ENCODE measurements at places on chromosomes 4 and X. TPM values are rescaled to one million over a fixed set of nuclear protein-coding genes. Genes with fewer than 3 reads are reported as not detected.
A peak's percentile ranks its signal among the peaks of the same experiment; 100 is the strongest.

DNA sequence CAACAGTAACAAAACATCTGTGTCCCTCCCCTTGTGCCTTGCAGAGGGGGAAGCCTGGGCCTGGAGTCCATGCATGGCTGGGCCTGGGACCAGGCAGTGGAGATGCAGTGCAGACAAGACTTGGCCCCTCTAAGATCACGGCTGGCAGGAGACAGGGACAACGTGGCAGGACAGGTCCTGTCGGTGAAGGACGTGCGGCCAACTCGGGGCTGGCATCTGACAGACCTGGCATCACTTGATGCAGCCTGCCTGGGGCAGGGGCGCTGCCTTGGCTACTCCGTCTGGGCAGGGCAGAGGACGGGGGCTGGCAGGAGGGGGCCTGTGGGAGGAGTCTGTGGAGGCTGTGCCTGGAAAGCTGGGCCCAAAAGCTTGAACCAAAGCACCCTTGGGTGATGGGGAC is 112.1 kb downstream of the CPZ start:
- peak; percentile 63 for DNase-seq
- H3K27ac ChIP-seq, result no peak overlapping the region
- no peaks in the 10 kb centered on the region for H3K36me3 ChIP-seq
- H3K4me1 ChIP-seq, result no peaks in the 10 kb centered on the region

DNA sequence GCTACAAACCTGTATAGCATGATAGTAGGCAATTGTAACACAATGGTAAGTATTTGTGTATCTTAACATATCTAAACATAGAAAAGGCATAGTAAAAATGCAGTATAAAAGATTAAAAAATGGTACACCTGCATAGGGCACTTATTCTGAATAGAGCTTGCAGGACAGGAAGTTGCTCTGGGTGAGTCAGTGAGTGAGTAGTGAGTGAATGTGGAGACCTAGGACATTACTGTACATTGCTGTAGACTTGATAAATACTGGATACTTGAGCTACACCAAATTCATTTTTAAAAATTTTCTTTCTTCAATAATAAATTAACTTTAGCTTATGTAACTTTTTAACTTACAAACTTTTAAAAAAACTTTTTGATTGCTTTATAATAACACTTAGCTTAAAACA is 68.2 kb upstream of the MAML3 start:
- no peaks in the 10 kb centered on the region for H3K36me3 ChIP-seq
- no peak overlapping the region for H3K4me3 ChIP-seq
- H3K4me1 ChIP-seq, result no peaks in the 10 kb centered on the region
- no peak for DNase-seq
- no peak overlapping the region for H3K27ac ChIP-seq

DNA sequence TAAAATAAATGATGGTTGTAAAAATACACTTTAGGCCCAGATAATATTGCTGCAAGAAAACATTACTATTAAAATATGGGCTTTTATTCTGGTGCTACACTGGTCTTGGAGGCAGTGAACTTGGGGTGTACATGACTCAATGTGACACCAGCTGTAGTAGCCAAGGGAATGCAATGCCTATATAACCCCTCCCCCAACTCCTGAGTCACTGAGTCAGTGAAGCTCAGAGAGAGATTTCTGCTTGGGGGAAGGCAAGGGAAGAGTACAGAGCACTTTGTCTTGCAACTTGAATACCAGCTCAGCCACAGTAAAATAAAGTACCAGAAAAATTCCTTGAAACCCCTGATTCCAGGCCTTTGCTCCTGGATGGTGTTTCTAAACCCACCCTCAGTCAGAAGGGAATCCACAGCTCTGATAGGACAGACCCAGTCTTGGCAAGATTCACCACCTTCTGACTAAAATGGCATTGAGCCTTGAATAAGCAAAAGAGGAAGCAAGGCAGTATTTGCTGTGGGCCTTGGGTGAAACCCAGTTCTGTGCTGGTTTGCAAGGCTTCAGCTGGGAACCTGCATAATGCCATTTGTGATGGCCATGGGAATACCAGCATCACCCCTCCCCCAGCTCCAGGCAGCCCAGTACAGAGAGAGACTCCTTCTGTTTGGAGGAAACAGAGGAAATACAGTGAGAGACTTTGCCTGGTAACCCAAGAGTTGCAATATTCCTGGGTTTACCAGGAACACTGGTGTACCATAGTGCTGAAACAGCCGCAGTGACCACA is 209.9 kb downstream of the IQCM start:
- no peak overlapping the region for H3K4me3 ChIP-seq
- no peak overlapping the region for H3K27ac ChIP-seq
- DNase-seq, result no peak

- no peaks in the 10 kb centered on the region for H3K4me1 ChIP-seq
- H3K4me3 ChIP-seq, result no peak overlapping the region
- no peaks in the 10 kb centered on the region for H3K27me3 ChIP-seq
- no peak for DNase-seq
- H3K36me3 ChIP-seq, result no peaks in the 10 kb centered on the region
Measured at GRCh38 chrX:23884427-23885024, 23.2 kb downstream of the APOO start.

DNA sequence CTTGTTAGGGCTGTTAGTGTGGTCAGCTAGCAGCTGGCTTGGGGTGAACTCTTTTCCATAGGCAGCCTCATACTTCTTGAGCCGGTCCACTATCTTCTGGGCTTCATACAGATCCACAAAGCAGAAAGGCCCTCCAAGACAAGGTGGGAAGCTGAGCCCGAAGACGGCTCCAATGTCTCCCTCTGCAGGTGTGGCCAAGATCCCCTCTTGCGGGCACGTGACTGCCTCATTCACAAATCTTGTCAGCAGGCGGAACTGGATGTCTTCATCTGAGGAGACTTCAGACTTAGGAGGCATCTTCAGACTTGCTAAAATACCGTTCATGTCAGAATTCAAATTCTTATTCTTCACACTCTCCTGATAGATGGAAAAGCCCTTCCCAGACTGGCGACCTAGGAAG is 25.3 kb downstream of the CPE start:
- no peak for DNase-seq
- H3K27me3 ChIP-seq, result no peaks in the 10 kb centered on the region
- no peaks in the 10 kb centered on the region for H3K4me1 ChIP-seq
- H3K4me3 ChIP-seq, result no peak overlapping the region

DNA sequence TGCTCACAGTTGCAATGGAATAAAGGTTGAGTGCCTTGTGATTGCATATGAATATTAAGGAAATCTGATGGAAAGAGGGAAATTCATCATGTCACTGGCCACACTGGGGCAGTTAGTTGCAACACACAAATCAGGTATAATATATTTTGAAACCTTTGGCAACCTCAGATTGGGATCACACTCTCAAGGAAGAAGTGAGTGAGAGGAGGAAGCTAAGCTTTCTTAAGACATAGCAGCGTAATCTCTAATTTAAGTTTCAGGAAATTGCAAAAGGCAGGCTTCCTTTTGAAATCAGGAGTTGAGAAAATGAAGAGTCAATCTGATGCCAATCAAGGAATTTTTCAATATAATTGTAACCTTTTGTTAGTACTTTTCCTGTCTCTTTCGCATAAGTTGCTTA is 12.3 kb upstream of the CLTRN start:
- no peak overlapping the region for H3K27ac ChIP-seq
- H3K4me1 ChIP-seq, result peaks cover 3% of the 10 kb centered on the region
- H3K4me3 ChIP-seq, result peak overlapping the region; percentile 74
- H3K36me3 ChIP-seq, result no peaks in the 10 kb centered on the region

DNA sequence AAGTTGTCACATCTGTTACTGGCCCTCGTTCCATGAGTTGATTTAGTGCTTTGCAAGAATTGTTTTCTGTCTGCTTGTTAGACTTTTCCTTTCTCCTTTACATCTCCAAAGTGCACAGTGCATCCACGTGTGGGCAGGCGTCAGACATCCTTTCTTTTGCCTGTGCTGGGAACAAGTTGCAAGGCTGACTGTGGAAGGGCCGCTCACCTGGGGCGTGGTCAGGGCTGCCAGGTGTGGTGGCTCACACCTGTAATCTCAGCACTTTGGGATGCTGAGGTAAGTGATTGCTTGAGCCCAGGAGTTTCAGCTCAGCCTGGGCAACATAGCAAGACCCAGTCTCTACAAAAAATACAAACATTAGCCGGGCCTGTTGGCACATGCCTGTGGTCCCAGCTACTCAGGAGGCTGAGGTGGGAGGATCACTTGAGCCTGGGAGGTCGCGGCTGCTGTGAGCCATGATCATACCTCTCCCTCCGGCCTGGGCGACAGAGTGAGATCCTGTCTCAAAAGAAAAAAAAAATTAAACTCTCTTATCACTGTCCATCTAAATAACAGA is 46.2 kb downstream of the RGS12 start:
- H3K4me3 ChIP-seq, result no peak overlapping the region
- no peaks in the 10 kb centered on the region for H3K4me1 ChIP-seq
- H3K36me3 ChIP-seq, result no peaks in the 10 kb centered on the region
- no peak for DNase-seq
- no peaks in the 10 kb centered on the region for H3K27me3 ChIP-seq

DNA sequence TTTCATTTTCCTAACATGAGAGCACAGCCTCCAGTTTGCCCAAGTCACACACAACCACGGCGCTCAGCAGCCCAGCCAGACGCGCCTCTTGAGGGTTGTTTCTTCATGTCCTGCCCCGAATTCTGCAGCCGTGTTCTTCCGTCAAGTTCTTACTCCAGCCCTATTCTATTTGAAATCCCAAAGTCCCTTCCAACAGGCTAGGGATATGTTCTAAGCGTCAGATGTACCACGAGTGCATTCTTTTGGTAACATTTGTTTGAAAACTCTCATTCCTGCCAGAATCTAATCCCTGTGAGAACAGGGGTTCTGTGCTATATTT is 23.1 kb downstream of the ACSL1 start:
- no peaks in the 10 kb centered on the region for H3K27me3 ChIP-seq
- H3K4me3 ChIP-seq, result no peak overlapping the region
- no peak for DNase-seq

- H3K27me3 ChIP-seq, result no peaks in the 10 kb centered on the region
- H3K4me3 ChIP-seq, result no peak overlapping the region
- no peaks in the 10 kb centered on the region for H3K36me3 ChIP-seq
- no peak overlapping the region for H3K27ac ChIP-seq
Measured at GRCh38 chrX:75609406-75609805, 86.6 kb upstream of the ZDHHC15 start.

DNA sequence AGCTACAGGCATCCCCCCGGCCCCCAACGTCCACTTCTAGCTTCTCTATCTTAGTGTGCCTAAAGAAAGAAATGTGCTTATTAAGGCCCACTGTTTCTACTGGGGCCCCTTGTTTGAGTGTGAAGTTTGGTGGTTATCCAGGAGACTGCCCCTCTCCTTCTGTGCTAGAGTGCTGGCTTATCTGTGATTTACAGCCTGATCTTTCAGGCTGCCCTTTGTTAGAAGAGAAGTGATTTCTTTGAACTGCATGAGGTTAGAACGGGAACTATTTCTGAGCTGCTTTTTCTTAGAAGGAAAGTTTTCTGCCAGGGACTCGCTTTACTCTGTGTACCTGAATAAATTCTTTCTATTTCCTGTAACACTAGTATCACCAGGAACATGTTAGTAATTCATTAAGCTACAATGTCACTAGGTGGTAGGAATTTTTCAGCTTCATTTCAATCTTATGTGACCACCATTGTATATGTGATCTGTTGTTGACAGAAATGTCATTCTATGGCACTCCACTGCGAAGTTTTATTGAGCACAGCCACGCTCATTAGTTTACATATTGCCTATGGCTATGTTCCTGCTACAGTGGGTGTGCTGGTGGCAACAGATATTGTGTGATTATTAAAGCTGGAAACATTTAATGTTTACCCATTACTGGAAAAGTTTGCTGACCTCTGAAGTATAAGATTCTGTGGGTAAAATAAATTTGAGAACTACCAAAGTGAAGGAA is 193.8 kb upstream of the CXorf51B start:
- no peaks in the 10 kb centered on the region for H3K27me3 ChIP-seq
- no peaks in the 10 kb centered on the region for H3K36me3 ChIP-seq
- H3K4me3 ChIP-seq, result no peak overlapping the region
- no peaks in the 10 kb centered on the region for H3K4me1 ChIP-seq
- H3K27ac ChIP-seq, result peak overlapping the region; percentile 23
- no peak for DNase-seq

DNA sequence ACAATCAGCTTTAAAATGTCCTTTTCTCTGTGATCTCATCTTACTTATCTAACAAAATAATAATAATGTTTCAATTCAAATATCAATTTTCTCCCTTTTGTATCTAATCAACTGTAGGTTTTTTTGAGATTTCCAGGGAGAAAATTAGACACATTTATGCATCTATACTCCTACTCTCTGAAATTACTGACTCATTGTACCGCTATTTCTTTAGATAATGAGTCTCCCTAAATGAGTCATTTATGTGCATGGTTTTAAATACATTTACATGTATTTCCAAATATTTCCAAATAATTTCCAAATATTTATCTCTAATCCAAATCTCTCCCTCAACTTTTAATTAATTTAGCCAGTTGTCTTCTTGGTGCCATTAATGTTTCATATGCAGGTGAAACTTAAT is 621.0 kb downstream of the TECRL start:
- no peaks in the 10 kb centered on the region for H3K4me1 ChIP-seq
- DNase-seq, result no peak
- H3K27ac ChIP-seq, result no peak overlapping the region
- H3K4me3 ChIP-seq, result no peak overlapping the region
- no peaks in the 10 kb centered on the region for H3K27me3 ChIP-seq

DNA sequence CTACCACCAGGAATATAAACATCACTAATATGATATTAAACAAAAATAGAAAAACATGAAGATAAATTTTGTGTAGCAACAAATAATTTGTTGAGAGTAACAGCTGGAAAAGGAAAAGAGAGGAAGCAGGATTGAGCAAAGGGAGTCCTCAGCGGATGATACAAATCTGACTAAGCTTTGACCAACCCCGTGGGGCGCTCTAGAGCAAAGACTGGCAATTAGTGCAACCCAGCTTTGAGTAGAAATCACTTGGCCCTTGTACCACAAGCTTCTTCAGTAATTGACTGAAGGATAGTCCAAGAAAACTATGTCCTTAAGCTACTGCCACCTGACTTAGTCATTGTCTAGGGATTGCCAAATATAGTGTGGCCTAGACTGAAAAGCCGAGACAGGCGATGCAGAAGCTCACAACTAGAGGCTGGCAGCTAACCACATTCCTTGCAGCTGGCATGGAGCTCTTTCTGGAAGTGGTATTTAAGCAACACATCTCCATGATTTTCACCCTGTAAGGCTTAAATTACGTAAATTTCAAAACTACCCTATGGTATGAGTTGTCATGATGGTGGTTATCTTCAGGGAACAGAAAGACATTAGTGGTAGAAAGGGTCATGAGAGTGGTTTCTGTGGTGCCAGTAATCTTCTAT is 396.0 kb downstream of the PDGFC start:
- no peaks in the 10 kb centered on the region for H3K4me1 ChIP-seq
- DNase-seq, result no peak
- H3K4me3 ChIP-seq, result no peak overlapping the region
- no peak overlapping the region for H3K27ac ChIP-seq
- H3K27me3 ChIP-seq, result no peaks in the 10 kb centered on the region
- no peaks in the 10 kb centered on the region for H3K36me3 ChIP-seq

DUX4 gene
- polyA plus RNA-seq, result not detected

MAGEB17 gene
- 2.2 TPM for polyA plus RNA-seq

Data from pancreas (tissue), 10 donors.